Esophagus squamous epithelium (tissue), 5 donors: ENCODE measurements at places on chromosomes 1 and 21.
A peak's percentile ranks its signal among the peaks of the same experiment; 100 is the strongest.

- DNase-seq, result no peak
Measured at GRCh38 chr1:151145304-151146071, 943 bp downstream of the SEMA6C start.

DNA sequence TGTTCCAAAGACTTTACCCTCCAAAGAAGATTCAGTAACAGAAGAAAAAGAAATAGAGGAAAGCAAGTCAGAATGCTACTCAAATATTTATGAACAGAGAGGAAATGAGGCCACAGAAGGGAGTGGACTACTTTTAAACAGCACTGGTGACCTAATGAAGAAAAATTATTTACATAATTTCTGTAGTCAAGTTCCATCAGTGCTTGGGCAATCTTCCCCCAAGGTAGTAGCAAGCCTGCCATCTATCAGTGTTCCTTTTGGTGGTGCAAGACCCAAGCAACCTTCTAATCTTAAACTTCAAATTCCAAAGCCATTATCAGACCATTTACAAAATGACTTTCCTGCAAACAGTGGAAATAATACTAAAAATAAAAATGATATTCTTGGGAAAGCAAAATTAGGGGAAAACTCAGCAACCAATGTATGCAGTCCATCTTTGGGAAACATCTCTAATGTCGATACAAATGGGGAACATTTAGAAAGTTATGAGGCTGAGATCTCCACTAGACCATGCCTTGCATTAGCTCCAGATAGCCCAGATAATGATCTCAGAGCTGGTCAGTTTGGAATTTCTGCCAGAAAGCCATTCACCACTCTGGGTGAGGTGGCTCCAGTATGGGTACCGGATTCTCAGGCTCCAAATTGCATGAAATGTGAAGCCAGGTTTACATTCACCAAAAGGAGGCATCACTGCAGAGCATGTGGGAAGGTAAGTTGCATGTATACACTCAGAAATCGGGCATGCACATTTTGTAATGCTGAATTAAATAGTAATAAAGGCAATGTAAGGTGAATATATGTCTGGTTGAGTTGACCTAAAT lies 97.2 kb downstream of the ZFYVE9 start:
- DNase-seq, result no peak

- DNase-seq, result no peak
Measured at GRCh38 chr1:159197561-159198557, 6.8 kb upstream of the ACKR1 start.

DNA sequence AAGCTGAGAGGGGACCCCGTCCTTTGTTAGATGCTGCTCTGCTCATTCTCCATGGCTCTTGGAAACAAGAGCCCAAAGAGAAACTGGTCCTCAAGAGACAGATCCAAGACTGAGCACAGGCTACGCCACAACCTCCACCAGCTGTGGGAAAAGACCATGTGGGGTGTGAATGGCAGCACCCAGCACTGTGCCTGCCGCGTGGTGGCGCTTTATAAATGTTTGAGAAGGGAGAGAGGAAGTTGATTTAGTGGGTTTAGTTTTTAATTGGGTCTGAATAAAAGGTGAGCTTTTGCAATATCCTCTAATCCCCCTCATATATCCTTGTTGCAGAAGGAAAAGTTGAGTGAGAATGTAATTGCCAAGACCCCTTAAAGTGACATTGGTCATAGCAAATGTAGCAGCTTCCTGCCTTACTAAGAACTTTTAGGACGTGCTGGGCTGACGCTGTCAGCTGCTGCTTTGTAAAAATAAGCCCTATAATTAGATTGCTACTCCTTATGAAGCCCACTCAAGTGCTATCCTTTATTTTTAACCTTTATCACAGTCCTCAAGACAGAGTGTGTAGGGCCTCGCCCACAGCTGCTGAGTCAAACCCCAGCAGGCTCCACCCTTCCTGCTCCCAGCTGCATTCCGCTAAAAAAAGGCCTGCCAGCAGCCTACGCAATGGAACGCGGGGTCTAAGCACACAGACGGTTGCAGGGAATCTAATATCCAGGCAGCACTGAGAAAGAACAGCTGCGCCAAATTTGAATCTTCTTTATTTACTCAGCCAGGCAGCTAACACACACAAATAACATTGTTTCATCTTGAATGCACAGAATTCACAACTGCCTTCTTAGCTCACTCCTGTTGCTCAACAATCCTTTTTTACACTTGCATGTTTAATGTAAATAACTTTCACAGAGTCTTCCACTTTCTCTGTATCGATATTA lies 47.4 kb upstream of the PRDX6 start:
- peak; percentile 15 for DNase-seq

GRCh38 chr1:17145648-17146047 lies 26.4 kb upstream of the PADI2 start:
- DNase-seq, result no peak

DNA sequence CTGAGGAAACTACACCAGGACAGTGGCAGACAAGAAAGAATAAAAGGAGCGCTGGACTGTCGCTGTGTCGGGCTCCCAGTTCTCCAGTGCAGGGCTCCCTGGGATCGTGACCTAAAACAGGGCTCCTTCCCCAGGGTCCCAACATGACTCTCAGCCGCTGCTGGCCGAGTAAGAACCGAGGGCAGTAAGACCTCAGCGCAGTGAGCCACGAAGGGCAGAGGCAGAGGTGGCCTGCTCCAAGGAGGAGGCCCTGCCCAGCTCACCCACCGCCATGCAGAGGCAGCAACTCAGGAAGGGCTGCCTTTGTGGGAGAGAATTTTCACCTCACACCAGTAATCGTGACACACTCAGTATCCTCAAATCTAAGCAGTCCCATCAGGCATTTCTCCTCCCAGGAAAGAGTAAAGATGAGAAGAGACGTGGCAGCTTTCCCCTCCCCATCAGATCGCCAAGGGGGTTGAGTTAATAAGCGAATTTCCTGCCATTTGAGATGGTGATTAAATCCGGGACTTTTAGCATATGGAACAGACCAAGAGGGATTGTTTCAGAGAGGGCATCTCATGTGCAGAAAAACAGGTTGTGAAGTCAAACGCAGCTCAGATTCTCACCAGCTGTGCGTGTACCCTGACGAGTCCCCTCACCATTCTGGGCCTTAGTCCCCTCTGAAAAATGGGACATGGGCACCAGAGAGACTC lies 19.8 kb upstream of the ARTN start:
- no peak for DNase-seq

DNA sequence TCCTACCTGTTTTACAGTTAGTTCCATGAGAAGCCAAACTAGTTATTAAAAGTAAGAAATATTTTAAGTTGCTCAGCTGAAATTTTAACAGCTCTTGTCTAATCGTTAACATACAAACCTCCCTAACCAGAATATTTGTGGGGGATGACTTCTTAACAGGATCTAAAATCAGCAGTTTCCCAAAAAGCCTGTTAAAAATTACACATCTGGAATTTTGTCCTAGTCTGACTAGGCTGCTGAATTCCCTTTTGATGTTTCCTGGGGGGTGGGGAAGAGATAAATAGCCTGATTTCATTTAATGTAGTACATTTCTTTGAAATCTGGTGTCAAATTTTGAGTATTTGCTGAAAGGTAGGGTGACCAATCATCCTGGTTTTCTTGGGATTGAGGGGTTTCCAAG lies 78.8 kb upstream of the ARHGAP29 start:
- no peak for DNase-seq

DNA sequence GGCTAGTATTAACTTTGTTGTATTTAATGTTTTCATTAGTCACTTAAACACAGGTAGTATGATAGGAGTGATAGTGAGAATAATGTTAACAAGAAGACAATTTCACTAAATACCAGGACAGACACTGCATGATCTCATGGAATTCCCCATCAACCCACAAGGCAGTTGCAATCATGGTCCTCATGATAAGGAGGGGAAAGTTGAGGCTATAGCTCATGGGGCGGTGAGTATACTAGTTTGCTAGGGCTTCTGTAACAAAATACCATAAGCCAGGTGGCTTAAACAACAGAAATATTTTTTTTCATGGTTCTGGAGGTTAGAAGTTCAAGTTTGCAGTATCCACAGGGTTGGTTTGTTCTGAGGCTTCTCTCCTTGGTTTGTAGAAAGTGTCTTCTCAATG lies 115.8 kb downstream of the DSCAM start:
- DNase-seq, result no peak

GRCh38 chr1:227072991-227073390 lies 132.9 kb downstream of the COQ8A start:
- DNase-seq, result no peak

DNA sequence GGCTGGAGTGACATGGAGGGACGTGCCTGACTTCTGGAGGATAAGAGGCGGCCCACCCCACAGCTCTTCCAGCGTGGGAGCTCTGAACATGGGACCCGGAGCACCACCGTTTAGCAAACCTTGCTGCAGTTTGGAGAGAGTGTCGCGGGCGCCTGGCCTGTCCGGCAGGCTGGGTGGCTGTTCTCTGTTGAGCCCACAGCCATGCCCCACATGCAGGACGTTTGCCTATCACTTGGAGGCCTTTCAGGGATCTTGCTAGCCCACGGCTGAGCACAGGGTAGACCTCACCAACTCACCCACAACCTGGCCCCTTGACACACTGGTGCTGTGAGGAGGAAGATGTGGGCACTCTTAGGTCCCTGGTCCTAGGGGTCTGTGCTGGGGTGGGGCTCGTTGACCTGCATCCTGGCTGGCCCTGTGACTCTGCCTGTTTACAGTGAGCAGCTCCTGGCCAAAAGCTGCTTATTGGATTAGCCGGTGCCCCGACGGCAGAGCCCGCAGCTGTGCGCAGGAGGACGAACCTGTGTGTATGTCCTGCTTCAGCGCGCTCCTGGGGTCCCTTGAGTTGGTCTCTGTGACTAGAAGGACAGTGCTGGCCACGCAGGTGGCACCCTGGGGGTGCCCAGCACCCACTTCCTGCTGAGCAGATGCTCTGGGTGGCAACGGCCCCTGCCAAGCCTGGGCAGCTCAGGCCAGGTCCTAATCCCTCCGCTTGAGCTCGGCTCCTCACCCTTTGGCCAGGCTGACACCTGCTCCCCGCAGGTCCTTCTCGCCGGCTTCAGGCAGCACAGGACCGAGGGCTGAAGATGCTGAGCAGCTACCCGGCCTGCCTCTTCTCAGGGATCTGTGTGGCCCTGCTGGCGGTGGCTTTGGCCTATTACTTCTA lies 72.4 kb upstream of the TRAPPC10 start:
- DNase-seq, result no peak

DNA sequence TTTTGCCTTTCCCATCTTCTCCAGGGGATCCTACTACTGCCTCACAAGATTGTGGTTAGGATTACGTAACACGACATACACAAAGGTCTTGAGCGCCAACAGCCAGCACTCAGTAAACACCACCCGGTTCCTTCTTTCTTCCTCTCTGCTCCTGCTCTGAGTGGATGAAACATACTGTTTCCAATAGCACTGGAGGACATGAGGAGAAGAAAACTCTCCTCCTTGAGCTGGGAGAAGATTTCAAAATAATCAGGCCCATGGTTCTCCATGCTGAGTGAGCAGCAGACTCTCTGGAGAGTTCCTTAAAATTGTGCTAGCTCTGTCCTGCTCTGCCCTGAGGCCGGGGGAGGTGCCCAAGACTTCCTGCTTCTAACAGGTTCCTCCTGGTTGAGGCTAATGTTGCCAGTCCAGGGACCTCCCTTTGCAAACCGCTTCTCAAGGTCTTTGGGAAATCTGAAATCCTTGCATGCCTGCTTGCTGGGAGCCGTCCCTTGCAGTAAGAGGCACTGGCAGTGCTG lies 29.4 kb upstream of the MX1 start:
- no peak for DNase-seq

- DNase-seq, result no peak
Measured at GRCh38 chr21:29406385-29406784, 107.7 kb downstream of the BACH1 start.

- DNase-seq, result no peak
Measured at GRCh38 chr1:200938955-200939354, 44.3 kb downstream of the INAVA start.

DNA sequence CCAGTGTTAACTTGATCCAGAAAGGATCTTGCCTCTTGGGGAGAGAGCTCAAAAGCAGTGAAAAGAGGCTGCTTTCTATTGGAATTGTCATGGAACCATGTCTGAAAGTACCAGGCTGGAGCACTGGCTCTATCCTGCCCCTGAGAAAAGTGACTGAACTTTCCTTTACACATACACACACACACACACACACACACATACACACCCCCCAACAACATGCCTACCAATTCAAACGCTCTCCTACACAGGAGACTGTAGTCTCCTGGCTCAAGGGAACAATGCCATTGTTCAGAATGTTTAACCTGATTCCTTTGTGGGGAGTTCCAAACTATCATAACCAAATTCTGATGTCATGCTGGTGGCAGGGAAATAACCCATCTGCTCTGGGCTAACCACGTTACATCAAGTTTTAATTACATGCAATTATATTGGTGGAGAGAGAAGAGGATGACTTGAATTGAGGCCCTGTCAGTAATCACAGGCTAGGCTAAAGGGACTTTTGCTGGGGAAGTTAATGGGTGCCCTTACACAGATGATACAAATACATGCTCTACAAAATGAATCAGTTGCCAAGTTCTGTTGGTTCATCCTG lies 52.3 kb upstream of the DUSP10 start:
- DNase-seq, result no peak

- DNase-seq, result no peak
Measured at GRCh38 chr1:79197421-79197820, 190.9 kb upstream of the ADGRL4 start.

DNA sequence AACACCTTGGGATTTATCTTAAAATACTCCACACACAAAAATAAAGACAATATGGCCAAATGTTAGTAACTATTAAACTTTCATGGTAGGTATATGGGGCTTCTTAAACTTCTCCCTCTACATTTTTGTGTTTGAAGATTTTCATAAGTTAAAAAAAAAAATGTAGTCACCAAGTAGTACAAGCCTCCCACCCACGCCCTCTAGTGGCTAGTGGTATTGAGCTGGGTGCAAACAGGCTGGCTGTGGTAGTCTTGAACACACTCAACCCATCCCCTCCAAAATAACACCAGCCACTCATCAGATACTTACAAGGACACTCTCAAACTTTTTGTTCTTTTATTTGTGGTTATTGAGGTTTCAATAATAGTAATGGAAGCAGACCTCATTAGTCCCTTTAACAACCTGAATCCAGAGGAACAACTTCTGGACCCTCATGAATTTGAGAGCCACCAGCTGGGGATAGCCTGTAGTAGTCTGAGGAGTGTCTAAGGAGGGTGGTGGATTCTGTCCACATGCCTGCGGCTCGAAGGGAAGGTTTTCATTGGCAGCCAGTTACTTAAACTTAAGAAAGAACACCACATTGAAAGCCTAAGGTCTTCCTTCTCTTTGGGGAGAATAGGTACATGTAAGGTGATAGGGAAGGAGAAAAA lies 15.6 kb downstream of the RD3 start:
- DNase-seq, result no peak

- no peak for DNase-seq
Measured at GRCh38 chr1:20190256-20191160, 4.2 kb upstream of the PLA2G2C start.

GRCh38 chr1:16433030-16433429 lies 4.2 kb downstream of the SPATA21 start:
- no peak for DNase-seq

GRCh38 chr1:17086751-17087150 lies 32.5 kb downstream of the PADI2 start:
- no peak for DNase-seq
